GM12878 (cell line): ENCODE measurements at places on chromosomes 6 and 20.
A peak's percentile ranks its signal among the peaks of the same experiment; 100 is the strongest.

DNA sequence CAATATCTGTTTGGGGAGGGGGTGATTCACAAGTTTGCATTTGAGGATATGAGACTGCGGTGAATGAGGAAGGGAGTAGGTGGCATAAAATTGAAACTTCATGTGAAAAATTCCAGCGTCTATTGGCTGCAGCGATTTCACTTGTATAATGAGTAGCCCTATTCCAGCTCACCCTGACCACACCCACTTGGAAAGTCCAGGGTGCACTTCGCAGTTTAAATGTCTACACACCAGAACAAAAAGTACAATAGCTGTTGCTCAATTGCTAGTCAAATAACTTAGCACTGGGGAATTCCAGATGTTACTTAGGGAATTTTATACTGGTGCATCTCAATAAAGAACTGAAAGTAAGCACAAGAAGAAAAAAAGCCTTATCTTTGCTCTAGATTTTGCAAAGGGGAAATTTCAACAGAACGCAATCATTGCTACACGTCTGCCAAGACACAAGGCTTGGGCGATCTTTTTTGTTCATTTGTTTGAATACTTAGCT lies 6.3 kb downstream of the TNFAIP3 start:
- DNase-seq: peak; percentile 95

DNA sequence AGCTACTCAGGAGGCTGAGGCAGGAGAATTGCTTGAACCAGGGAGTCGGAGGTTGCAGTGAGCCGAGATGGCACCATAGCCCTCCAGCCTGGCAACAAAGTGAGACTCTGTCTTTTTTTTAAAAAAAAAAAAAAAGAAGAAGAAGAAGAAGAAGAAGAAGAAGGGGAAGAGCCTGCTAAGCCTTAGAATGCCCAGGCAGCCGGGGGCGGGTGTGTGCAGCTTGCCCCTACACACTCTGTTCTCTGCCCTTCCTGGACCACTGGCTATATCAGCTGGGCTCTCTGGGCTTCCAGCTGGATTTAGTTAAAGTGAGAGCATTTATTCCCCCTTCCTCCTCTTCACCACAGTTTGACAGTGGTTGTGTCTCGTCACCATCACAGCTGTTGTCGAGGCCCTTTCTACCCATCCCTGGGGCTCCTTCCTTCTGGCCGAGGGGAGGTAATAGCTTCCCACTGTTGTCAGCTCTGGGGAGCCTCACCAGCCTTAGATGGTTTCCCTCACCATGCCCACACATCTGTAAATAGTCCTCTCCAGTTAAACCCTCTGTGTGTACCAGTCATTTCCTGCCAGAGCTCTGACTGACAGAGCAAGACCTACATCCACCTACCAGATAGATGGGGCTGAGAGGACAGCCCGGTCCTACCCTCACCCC lies 77.6 kb downstream of the TRERF1 start:
- DNase-seq: no peak

- no peak for DNase-seq
These were observed 56.4 kb downstream of the B4GALT5 start for GRCh38 chr20:49657118-49657901.

DNA sequence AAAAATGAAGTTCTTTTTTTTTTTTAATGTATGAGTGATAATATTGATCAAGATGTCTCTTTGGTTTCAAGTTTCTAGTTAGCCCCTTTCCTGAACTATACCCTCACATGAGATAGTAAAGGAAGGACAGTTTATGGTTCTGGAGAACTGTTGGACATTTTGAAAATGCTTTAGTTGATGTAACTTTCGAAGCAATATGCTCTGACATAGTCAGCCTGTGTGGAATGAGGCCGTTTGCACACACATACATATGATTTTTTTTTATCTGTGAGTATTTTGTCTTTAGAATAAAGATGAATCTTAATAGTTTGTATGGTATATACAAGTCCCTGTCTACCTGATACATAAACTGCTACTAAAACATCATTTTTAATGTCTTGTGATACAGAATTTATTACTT lies 177.0 kb downstream of the ARID1B start:
- DNase-seq: no peak

- DNase-seq: no peak
These were observed 9.5 kb upstream of the NUP153 start for GRCh38 chr6:17716221-17716620.
